Spleen (tissue), 13 donors: ENCODE measurements at places on chromosomes 6 and 20. TPM values are rescaled to one million over a fixed set of nuclear protein-coding genes. Genes with fewer than 3 reads are reported as not detected.

CLPSL1 gene
- total RNA-seq: not detected

MC3R gene
- total RNA-seq: not detected

PIGU gene
- total RNA-seq: 15.4 TPM

NR2E1 gene
- total RNA-seq: not detected

STMN3 gene
- 18.8 TPM for total RNA-seq

OR12D3 gene
- total RNA-seq: not detected

LEMD2 gene
- total RNA-seq: 62.5 TPM

ARG1 gene
- total RNA-seq: 19.7 TPM

FAM83D gene
- total RNA-seq: 1.6 TPM

RIMS1 gene
- not detected for total RNA-seq

PCED1A gene
- 56.7 TPM for total RNA-seq

BPIFB2 gene
- total RNA-seq: not detected

FAXC gene
- total RNA-seq: 0.47 TPM

SSTR4 gene
- not detected for total RNA-seq

PTPRT gene
- 1.4 TPM for total RNA-seq

CCDC167 gene
- 38.4 TPM for total RNA-seq

DNAH8 gene
- total RNA-seq: 1.7 TPM

SLC2A10 gene
- 5.8 TPM for total RNA-seq

KCNK16 gene
- total RNA-seq: not detected

PCMTD2 gene
- 59.1 TPM for total RNA-seq

TMEM14C gene
- total RNA-seq: 40.7 TPM

HUS1B gene
- 4.0 TPM for total RNA-seq

MUC21 gene
- not detected for total RNA-seq

BTN1A1 gene
- total RNA-seq: 0.36 TPM

NEURL2 gene
- 10.5 TPM for total RNA-seq

HLA-F gene
- 496 TPM for total RNA-seq

ARMC12 gene
- total RNA-seq: 1.6 TPM

MPC1 gene
- 34.5 TPM for total RNA-seq

GPANK1 gene
- total RNA-seq: 18.8 TPM

CLIC5 gene
- 65.0 TPM for total RNA-seq

NDUFAF5 gene
- total RNA-seq: 16.4 TPM

GRIK2 gene
- total RNA-seq: 2.7 TPM

MLIP gene
- total RNA-seq: not detected

PRSS35 gene
- total RNA-seq: 0.37 TPM

SLC26A8 gene
- 2.6 TPM for total RNA-seq

MOG gene
- total RNA-seq: not detected

MUCL3 gene
- not detected for total RNA-seq

OLIG3 gene
- not detected for total RNA-seq

PNLDC1 gene
- not detected for total RNA-seq

RNF217 gene
- 11.8 TPM for total RNA-seq

EPPIN gene
- total RNA-seq: not detected

JPH2 gene
- 4.4 TPM for total RNA-seq

BPIFB3 gene
- total RNA-seq: not detected

F13A1 gene
- total RNA-seq: 41.5 TPM

VSX1 gene
- not detected for total RNA-seq

DOK5 gene
- 0.17 TPM for total RNA-seq
